ENCODE measurements at places on chromosomes 7 and 10. TPM values are rescaled to one million over a fixed set of nuclear protein-coding genes. Genes with fewer than 3 reads are reported as not detected.

The GRM3 gene
- not detected for polyA plus RNA-seq

- DNase-seq, result no peak
Observed at GRCh38 chr7:81045491-81046030, 126.7 kb upstream of the SEMA3C start.

The FZD1 gene
- 0.15 TPM for polyA plus RNA-seq

- DNase-seq, result peak; percentile 89
Observed at GRCh38 chr7:100483090-100483721, 521 bp upstream of the NYAP1 start.
